ENCODE measurements at places on chromosomes 16 and 17. TPM values are rescaled to one million over a fixed set of nuclear protein-coding genes. Genes with fewer than 3 reads are reported as not detected.

Gene TMEM235
- total RNA-seq: 1.8 TPM

Gene HS3ST3B1
- 52.8 TPM for total RNA-seq

Gene QPRT
- total RNA-seq: 21.7 TPM

Gene ST6GALNAC1
- 2.0 TPM for total RNA-seq

Gene CCDC78
- total RNA-seq: 1.0 TPM

Gene TP53TG3D
- total RNA-seq: not detected

Gene PERCC1
- total RNA-seq: 6.9 TPM

Gene GPRC5C
- 23.6 TPM for total RNA-seq

Gene CCDC92B
- total RNA-seq: 2.5 TPM

Gene KRT9
- not detected for total RNA-seq

Gene TPSD1
- total RNA-seq: 0.66 TPM

Gene GH2
- not detected for total RNA-seq

Gene GCGR
- total RNA-seq: 0.27 TPM

Gene HCFC1R1
- 10.0 TPM for total RNA-seq

Gene BCL6B
- total RNA-seq: 5.4 TPM

Data from camera-type eye (tissue), 1 donor.